ENCODE measurements at places on chromosomes 11 and 22.

DNA sequence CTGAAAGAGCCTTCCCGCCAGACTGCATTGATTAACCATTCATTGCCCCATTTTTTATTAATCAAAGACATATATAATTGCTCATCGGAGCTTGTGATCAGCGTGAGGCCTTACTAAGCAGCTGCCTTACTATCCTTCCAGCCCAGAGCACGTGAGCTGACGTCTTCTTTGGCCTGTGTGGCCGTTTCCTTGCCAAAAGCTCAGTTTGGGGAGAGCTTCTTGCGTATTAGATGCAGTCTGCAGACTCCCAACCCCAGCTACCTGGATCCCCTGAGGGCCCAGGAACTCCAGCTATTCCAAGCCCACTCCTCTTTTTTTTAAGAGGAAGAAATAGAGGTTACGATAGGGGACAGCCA is 784 bp upstream of the SLC43A3 start:
- DNase-seq: no peak

DNA sequence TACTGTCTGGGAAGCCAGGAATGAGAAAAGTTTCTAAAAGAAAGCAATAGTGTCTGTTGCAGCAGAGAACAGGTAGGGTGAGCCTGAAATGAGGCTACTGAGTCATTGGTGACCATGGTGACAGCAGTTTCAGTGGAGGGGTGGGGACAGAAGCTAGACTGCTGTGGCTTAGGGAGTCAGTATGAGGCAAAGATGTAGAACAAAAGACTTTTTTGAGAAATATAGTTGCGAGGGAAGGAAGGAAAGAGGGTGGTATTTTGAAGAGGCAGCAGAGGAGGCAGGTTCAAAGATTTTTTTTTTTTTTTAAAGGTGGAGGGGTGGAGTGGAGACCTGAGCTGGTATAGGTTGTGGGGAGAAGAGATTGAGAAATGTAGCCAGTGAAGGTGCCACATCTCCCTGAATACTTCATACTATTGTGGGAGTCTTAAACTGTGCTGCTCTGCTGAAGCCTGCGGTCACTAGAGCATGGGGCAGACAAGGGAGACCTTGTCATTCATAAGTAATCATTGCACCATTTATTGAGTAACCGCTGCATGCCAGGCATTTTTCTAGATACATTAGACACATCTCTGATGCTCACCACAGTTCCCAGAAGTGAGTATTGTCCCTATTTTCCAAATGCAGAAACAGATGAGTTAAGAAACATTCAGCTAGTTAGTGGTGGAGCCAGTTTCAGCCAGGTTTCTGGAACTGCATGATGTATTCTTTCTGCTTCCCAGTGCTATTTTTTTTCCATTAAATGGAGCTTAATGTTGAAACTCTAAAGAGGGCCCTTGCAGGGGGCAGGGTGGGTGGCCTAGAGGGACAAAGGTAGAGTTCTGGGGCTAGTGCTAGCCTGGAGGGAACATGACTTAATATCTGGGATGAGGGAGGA is 49.9 kb downstream of the STIM1 start:
- no peak for DNase-seq

- no peak for DNase-seq
Observed at GRCh38 chr11:64025205-64025604, 10.5 kb upstream of the FLRT1 start.

- peak; percentile 95 for DNase-seq
Observed at GRCh38 chr11:17256512-17256911, 20.0 kb upstream of the NUCB2 start.

GRCh38 chr11:112248201-112248600 is 12.5 kb downstream of the PLET1 start:
- DNase-seq: no peak

GRCh38 chr11:110242188-110242587 is 54.2 kb downstream of the RDX start:
- no peak for DNase-seq

DNA sequence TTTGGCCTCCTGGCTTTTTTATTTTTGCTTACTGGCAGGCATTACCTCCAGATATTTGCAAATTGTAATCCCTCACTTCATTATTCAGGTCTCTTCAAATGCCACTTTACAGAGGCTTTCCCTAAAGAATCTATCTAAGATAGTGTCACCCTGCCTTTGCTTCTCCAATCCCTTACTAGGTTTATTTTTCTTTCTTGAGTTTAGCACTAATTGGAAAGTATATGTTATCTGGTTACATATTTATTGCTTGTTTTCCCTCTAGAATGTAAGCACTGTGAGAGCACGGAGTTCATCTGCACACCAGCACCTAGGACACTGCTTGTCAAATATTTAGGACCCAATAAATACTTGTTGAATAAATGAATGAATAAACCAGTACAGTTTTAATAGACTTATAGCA is 3.5 kb downstream of the KIF18A start:
- DNase-seq: no peak

DNA sequence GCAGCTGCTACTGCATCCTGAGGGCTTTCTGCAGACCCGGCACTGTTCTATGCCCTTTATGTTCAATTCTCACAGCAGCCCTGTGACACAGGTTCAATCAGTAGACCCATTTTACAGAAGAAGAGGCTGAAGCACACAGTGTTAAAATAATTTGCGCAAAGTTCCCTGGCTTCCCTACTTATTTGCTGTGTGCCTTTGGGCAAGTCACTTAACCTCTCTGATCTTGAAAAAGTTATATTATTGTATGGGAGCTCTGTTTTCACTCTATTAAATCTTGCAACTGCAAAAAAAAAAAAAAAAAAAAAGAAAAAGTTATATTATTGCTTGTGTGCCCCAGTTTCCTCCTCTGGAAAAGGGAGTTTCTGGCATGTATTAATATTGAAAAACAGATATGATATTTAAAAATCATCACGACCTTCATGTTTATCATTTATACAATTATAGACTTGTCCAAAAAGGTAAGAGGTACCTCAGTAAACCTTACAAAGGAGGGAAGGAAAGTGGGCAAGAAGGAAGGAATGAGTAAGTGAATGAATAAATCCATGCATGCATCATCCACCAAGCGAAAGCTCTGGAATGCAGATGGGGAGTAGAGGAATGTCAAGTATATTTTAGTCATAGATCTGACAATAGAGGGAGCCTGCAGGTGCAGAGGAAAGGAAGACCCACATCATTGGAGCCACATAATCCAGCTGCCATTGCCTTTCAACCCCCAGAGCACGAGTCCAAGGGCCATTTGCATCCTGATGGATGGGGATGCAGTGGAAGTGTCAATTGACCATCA is 21.2 kb upstream of the ISX start:
- DNase-seq: no peak

DNA sequence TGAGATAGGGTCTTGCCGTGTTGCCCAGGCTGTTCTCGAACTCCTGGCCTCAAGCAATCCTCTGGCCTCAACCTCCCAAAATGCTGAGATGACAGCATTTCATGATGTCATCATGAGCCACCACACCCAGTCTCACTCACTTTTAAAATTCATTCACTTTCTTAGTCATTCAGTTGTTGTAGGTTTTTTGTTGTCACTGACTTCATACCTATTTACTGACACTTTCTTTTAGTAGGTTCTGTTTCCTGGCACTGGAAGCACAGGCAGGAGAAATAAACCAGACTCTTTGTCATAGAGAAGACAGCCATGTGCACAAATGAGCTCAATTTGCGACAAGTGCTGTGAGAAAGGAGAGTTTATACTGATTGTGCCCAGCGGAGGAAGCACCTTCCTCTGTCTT is 10.5 kb downstream of the ART5 start:
- no peak for DNase-seq

- no peak for DNase-seq
Observed at GRCh38 chr11:120869516-120870011, 154.3 kb upstream of the TBCEL start.

DNA sequence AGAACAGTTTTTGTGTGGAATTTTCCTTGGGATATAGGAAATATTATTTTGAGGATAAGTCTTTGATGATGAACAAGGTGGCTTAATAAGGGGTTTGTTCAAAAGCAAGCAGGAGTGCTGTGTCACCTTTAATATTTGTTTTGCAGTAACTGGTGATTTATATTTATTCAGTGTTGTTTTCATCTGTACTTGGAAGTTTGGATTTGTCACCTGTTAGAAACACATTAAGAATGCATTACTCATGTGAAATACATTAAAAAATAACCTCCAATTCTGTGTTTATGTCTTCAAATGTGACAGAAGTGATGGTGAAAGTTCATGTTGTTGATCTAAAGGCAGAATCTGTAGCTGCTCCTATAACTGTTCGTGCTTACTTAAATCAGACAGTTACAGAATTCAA is 70.5 kb downstream of the DKK3 start:
- no peak for DNase-seq

DNA sequence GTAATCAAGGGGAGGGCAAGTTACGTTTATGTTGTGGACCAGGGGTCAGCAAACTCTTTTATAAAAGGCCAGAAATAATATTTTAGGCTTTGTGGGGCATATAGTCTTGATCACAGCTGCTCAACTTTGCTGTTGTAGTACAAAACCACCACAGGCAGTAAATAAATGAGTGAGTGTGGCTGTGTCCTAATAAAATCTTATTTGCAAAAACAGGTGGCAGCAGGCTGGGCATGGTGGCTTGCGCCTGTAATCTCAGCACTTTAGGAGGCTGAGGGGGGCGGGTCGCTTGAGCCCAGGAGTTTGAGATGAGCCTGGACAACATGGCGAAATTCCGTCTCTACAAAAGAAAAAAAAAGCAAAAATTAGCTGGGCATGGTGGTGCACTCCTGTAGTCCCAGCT is 57.9 kb upstream of the NUP160 start:
- no peak for DNase-seq

DNA sequence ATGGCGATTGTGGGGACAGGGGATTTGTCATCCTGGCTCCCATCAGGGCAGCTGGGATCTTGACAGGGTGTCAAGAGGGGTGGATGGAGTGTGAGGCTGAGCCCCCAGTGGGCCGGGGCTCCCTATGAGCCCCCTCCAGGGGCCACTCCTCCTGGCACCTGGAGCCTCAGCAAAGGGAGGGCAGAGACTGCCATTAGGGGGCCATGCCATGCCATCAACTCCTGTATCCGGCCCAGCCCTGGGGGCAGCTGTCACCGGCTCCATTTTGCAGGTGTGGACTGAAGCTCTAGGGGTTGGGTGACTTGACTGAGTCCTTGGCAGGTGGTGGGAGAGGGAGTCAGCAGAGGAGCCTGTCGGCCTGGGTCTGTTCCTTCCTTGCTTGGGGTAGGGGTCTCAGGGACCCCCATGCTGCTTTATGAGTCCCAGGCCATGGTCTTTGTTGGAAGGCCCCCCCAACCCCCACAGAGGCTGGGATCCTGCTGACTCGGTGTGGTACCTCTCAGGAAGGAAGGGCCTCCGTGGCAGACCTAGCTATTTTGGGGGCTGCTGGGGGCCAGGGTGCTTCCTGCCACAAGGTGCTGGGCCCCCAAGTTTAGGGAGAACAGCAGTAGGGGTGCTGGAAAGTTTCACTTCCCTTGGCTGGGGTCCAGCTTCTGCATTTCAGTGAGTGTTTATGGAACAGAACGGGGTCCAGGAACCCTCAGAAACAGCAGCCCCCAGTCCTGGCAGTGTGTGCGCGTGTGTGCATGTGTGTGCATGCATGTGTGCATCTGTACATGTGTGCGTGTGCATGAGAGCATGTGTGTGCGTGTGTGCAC is 1.5 kb downstream of the ACY3 start:
- no peak for DNase-seq

GRCh38 chr11:13972043-13972910 is 9.8 kb downstream of the SPON1 start:
- DNase-seq: no peak

DNA sequence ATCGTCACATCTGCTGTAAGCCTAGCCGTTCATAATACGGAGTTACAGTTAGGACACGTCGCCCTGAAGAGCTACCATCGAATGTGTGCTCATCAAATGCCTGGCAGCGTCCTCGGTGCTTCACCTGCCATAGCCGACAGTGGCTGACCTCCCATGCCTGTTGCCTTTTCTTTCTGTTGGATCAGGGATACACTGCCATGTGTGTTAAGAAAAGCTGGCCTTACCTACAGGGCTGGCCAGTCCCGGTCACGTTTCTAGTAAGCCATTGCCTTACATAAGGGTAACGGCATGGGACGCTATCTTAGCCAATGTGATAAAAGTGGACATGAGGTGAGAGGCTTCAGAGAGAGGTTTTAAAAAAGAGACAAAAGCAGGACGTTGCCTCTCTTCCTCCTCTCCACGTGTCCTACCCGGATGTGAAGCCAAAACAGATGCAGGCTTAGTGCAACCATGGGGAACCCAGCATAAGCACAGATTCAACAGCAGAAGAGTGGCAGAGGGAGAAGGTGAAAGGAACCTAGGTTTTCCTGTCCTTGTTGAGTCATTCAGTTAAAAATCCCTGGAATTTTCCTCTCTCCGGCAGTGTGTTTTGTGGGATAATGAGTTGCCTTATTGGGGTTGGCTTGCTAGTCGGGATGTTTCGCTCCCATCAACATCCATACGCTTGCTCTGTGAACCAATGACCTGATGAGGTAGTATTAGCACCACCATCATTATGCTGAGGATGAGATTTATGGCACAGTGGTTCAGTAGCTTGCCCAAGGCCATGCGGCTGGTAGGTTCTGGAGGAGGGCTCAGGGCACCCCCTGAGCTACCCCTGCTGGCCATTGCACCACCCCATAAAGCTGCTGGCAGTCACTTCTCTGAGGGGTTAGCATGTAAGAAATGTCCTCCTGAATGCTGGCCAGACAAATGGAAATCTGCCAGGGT is 67.4 kb upstream of the B3GAT1 start:
- DNase-seq: no peak

DNA sequence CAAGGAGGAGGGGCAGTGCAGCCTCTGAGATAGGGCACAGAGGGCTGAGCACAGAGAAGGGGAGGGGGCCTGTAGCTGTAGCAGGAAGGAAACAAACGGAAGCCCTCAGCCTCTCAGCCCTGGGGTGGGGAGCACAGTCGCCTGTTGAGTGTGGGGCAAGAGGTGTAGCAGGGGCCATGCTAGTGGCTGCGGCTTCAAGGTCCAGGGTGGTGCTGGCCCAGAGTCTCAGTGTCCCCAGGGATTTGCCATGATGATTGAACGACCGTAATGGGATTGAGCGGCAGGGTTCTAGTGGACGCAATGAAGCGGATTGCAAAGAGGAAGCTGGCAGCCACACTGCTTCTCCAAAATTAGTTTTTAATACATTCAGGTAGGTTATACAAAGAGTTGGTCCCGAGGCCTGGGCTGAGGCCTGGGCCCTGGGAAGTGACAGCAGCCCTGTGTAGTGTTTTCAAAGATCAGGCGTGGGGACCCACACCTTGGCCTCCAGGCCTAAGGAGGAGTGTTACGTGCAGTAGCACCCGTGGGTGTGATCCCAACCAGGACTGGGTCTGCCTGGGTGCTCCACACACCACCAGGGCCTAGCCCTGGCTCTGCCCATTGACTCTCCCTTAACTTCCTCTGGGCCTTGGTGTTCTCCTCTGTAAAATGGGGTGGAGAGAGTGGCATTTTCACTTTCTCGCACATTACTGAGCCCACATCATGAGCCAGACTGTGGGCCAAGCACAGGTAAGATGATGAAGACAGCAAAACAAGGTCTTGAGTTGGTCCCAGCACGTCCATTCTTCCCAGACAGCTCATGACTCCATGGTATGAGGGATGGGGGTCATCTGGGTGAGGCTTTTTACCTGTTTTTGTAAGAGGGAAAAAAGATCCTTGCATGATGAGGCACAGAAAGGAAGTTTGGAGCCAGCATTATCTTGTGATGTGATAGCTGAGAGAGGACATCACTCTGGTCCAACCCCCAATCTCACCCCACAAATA is 13.1 kb downstream of the LRRC32 start:
- DNase-seq: no peak

GRCh38 chr11:133266986-133267385 is 265.3 kb downstream of the OPCML start:
- no peak for DNase-seq

GRCh38 chr11:75154646-75155569 is 4.0 kb downstream of the SLCO2B1 start:
- no peak for DNase-seq

Measured in amniotic stem cell (primary cell).